Lung microvascular endothelial cell (primary cell): ENCODE measurements at places on chromosomes 5 and 9.

GRCh38 chr9:72537011-72537545 is 15.7 kb downstream of the TMC1 start:
- no peak for DNase-seq

DNA sequence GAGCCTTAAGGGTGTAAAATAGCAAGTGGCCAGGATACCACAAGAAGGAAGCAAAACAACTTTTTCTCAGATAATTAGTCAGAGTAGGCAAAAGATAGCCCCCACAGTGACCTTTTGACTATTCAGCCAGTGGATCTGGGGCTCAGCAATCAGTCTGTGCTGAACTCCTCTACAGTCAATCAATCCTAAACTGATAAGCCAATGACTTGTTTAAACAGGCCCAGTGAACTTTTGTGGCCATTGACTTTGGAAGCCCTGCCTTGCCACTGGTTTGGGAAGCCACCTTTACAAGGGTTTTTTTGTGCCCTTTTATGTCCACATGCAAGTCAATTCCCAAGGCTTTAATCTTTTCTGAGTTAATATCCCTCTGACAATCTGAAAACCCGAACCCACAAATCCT is 1565.0 kb upstream of the WWC1 start:
- DNase-seq = no peak

DNA sequence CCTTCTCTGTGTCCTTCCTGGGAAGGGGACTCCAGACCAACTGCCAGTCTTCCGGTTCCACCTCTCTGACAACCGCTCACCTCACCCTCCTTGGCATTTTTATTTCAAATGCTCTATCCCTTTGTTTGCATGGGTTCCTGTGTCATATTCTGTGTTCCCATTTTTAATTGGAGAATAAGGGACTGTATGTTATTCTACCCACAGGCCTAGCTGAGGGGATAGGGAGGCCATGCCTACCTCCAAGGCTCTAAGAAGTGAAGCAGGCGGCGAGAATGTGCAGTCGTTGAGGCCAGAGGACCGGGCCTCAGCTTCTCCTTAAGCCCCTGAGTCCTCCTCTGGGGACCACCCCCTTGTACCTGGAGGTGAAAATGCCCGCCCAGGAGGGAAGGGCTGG is 936 bp upstream of the WDR5 start:
- DNase-seq = no peak

DNA sequence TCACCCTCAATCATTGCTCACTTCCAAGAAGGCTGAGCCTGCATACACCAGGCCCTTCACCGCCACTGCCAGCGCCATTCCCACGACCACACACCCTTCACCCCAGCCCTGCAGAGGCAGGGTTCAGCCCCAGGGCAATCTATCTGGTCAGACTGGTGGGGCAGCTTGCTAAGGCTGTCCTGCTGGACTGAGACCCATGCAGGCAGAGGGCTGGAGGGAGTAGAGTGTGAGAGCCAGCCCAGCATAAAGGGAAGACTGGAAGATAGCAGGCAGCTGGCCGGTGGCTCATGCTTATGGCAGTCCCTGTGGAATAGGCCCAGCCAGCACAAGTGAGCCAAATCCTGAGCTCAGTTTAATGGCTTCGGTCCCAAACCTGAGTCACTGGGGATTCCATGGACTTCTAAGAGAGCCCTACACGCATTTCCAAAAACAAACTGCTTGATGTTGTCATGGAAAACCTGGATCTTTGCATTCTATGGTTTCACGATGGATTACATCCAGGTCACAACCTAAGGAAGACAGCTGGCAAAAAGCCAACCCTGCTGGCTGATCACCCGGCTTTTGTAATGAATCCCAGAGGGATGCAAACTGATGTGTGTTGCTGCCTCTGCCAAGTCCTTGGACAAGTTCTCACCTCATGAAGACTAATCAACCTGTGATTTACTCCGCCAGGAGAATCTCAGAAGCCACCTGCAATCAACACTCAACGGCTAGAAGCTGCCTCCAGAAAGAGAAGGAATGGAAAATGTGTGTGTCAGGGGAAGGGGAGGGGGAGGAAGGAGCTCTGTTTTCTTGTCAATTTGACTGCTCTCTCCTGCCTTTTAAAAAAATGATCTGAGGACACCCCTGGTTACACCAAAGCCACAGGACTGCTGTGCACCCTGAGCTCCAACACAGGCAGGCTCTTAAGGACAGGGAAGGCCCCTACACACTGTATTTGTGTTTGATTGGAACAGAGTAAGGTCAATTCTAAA is 143.6 kb downstream of the LHFPL2 start:
- peak; percentile 100 for DNase-seq

- DNase-seq = peak; percentile 37
These were observed 166.3 kb downstream of the DOCK2 start for GRCh38 chr5:169803077-169803981.

- no peak for DNase-seq
These were observed 6.6 kb downstream of the SLC22A4 start for GRCh38 chr5:132300577-132301343.

DNA sequence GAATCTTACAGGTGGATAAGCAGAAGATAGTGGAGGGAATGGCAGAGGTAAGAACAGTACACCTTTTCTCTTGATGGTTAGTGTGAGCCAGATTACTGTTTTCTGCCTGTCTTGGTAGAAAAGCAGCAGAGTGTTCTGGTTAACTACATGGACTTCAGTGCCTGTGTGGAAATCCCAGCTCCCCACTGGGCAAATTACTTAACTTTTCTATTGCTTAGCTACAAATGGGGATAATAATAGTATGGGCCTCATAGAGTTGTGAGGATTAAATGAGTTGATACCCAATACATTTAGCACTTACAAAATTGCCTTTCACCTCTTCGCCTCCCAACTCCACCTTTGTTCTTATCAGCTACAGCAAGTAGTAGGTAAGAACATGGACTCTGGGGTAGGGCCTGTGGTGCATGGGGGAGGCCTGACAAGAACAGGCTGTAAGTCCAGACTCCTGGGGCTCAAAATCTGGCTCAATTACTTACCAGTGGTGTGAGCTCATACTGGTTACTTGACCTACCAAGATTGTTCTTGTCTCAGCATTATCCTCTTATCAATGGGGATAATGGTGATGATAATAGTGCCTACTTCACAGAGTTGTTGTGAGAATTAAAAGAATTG is 125.1 kb downstream of the LIFR start:
- no peak for DNase-seq

- no peak for DNase-seq
These were observed 87.6 kb upstream of the COL5A1 start for GRCh38 chr9:134553996-134554372.

GRCh38 chr9:129676975-129677374 is 11.5 kb downstream of the PRRX2 start:
- DNase-seq = no peak

DNA sequence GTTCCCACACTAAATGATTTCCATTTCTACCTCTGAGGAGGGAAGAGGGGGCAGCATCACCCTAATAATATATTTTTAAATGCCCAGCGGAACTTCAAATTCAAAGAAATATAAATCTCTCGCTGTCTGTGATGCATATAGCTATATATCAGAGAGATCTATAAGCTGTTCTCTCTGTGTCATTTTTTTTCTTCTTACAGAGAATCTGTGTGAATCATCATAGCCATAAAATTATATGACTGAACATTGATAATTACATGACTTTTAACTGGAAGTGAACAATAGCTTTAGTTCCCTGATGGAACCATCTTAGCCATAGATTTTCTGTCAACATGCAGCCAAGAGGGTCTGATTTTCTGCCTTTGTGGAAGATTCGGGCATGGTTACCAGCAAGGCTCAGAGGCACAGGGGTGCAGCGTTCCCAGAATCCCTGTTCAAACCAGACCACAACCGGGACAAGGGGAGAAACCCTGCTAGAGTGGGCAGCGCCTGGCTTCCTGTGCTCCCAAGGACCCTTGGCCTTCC is 93.7 kb upstream of the OSMR start:
- no peak for DNase-seq

- DNase-seq = peak; percentile 64
These were observed 1.9 kb upstream of the SPDL1 start for GRCh38 chr5:169581580-169582227.

DNA sequence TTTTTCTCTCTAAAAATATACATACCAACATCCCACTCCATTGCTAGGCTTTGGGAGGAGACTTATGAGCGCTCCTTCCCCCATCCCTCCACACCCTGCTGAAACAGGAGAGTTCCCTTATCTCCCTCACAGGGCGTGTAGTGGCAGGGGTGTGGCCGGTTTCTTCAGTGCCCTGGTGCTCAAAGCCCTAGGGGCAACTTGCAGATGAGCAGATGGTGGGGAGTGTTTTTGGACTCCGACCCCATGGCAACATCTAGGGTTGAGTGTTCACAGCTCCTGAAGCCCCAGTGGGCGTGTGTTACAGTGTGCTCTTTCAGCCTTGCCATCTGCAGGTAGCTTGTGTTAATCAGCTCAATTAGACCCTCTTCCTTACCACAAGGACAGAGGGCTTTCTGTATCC is 409.5 kb downstream of the MAT2B start:
- no peak for DNase-seq

DNA sequence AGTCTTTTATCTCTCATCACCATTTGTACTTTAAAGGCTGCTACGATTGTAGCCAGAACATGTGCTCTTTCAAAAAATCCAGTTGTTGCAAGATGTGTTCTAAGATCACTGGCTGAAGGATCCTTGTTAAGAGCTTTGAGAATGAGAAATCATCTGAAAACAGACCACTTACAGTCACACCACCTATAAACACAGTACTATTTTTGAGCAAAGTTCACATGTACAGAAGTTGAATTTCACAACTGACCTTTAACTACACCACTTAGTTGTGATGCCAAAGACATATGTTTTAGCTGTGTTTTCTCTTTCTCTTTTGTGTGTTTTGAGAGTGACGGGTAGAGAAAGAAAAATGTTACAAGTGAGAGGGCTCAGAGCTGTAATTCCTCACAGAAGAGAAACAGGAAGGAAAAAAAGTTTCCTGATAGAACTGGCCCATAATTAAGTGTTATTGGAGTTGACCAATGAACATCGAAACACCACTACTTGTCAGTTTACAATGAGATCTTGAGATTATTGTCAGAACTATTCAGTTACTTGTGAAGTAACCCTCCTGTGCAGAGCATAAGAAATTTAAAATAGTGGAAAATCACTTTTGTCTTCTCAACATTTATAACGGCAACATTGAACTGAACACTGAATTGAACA is 245.4 kb downstream of the MLLT3 start:
- DNase-seq = no peak

DNA sequence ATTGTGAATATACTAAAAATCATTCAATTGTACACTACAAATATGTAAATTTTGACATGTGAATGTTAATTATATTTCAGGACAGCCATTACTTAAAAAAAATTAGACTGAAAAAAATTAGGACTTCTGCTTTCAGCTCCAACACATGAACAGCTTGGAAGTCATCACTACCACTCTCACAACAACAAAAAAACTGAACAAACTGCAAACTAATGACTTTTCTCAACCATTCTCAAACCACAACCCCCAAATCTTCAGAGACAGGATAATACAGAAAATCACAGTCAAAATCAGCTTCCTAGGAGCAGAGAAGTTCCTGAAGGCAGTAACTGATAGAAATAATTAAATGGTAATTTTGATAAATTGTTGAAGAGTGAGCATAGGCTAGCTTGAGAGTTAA is 686.4 kb downstream of the TLE1 start:
- no peak for DNase-seq

DNA sequence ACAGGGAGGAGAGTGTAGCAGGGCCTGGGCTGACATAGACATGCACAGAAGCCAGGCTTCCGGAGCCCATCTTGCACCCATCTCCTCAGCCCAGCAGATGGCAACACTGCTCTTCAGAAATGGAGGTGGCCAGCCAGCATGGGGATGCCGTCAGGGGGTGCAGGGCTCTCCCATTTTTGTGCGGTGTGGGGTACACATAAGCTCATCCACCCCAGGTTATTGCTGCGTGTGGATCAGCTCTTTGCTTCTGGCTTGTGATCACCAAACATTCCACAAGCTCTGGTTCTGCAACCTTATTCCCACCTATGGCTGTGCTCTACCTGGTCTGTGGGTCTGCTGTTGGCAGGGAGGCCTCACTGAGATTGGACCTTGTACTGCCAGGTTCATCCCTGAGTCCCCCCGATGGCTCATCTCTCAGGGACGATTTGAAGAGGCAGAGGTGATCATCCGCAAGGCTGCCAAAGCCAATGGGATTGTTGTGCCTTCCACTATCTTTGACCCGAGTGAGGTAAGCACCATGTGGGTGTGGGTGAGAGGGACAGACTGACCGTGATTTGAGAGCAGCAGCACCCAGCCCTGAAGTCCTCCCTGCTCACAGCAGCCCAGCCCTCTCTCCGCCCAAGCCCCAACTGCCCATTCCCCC is 17.3 kb downstream of the SLC22A5 start:
- peak; percentile 85 for DNase-seq

- DNase-seq = no peak
These were observed 45.3 kb upstream of the NSMF start for GRCh38 chr9:137504432-137504777.

DNA sequence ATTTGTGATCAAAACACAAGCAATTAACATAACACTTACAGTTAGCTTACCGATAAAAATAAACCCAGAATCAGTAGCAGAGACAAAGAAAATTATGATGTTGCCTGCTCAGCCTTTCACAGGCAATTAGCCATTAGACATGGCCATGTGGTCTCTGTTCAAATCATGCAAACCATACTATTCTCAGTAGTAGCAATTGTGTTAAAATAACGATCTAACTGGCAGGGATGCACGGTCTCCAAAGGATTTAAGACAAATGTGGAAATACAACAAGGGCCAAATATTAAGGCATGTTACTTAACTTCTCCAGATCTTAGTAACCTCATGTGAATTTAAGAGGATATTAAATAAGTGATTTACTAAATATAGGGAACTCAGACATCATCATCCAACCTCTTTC is 59.5 kb downstream of the PTBP3 start:
- no peak for DNase-seq

DNA sequence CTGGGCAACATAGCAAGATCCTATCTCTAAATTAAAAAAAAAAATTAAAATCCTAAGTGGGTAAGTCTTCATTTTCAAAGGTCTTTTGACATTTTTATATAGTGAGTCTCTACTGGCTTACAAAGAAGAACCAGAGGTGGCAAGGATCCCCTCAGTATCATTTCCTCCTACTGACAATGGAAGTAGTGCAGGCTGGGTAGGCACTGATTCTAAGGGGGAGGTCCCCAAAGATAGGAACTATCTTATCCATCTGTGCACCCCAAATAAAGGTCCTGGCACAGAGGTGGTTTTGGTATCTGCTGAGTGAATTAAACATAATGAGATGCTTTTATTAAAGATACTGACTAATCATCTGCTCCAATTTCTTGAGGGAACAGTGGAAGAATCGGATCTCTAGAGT is 4.2 kb downstream of the FAM193B start:
- DNase-seq = no peak

DNA sequence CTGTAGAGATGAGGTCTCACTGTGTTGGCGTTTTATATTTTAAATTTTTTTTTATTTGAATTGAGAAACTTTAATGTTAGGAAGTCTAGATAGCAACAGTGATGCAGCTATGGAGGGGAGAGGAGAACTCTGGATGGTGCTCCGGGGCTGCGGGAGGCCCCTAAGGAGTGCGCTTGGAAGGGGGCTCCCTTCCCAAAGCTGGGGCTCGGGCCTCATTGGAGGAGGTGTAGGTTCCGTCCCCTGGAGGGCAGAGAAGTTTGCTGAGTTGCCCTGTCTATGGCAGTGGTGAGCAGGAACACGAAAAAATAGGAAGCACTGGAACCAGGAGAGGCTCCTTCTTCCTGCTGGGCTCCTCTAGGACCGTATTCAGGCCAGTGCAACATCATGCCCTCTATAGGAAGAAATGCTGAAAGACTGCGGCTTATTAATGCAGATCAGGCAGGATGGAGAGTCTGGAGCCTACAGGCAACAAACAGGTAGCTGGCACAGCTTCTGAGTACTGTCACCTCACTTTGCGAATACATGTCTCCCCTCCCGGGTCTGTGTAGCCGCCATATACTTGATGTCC is 16.1 kb downstream of the AHRR start:
- peak; percentile 23 for DNase-seq

- peak; percentile 50 for DNase-seq
These were observed 7.1 kb upstream of the AFAP1L1 start for GRCh38 chr5:149264439-149265067.
